ENCODE measurements at places on chromosomes 12 and 14.
A peak's percentile ranks its signal among the peaks of the same experiment; 100 is the strongest.

DNA sequence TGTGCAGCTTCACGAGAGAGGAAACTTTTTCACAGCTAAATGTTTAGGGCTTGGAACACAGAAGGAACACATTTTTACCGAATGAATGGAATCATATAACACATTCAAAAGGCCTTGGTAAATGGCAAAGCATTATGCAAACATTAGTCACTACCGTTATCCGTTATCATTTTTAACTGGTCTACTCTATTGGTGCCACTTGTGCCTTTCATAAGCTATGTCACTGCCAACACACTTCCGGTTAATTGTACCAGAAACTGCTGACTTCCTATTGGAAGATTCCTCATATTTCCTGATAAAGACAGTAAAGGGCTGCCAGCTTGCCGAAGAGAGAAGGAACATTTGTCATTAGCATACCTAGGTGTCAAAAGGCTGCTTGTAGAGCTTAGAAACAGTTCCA is 169.2 kb downstream of the APAF1 start:
- no peak for DNase-seq

GRCh38 chr12:10365696-10366405 is 24.0 kb downstream of the KLRK1 start:
- no peak for DNase-seq

DNA sequence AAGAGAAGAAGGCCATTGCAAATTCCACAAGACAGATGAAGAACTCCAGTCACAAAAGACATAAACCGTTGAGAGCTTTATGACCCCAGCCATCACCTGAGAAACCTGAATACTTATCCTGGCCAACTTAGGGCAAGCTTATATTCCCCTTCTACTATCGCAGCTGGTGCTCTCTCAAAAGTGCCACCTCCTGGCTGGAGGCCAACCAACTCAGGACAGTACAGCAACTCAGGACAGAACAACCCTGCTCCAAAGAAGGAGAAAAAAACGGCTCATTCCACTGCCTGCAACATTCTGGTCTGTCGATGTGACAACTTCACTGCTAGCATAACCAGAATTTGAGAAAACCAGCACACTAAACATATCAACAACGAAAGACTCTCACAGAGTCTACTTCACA is 9.7 kb upstream of the KRT6B start:
- no peak for DNase-seq

GRCh38 chr14:78202163-78202562 is 32.0 kb downstream of the NRXN3 start:
- DNase-seq, result no peak

GRCh38 chr12:11885261-11886038 is 185.3 kb upstream of the BCL2L14 start:
- DNase-seq, result peak; percentile 84

- DNase-seq, result no peak
Measured at GRCh38 chr12:60345442-60345841, 749.6 kb downstream of the SLC16A7 start.

GRCh38 chr14:24876996-24877395 is 173.0 kb downstream of the STXBP6 start:
- no peak for DNase-seq

GRCh38 chr12:70354787-70355186 is 11.3 kb upstream of the KCNMB4 start:
- peak; percentile 80 for DNase-seq

- no peak for DNase-seq
Measured at GRCh38 chr14:33556382-33557121, 394.3 kb downstream of the EGLN3 start.

- DNase-seq, result no peak
Measured at GRCh38 chr12:3113671-3114325, 36.6 kb downstream of the TSPAN9 start.

DNA sequence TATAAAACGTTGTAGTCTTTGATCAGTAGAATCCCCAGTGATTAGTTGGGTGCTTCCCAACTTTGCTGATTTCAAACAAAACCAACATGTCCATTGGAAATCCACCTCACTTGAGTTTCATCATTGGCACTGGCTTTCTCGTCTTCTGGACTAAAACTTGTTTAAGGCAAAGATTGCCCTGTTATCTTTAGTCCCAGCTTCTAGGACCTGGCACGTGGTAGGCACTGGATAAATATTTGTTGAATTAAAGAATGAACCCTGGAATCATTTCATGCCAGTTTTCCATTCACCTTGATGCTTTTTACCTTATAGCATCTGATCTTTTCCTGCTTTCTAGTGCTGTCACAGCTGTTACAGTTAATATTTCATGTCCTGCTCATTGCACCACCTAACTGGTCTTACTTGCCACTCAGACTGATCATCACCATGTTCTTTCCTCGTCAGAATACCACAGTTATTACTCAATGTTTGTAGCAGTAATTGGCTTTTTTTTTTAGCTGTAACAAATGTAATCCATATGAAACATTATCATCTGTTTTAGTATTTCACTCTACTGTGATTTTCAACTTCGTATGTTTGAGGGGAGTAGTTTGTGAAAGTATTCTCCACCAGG is 7.3 kb upstream of the C12orf50 start:
- DNase-seq, result no peak

GRCh38 chr14:65558363-65558762 is 145.8 kb downstream of the FUT8 start:
- DNase-seq, result no peak

- peak; percentile 53 for DNase-seq
Measured at GRCh38 chr12:12985817-12986408, 14.2 kb downstream of the HEBP1 start.

- no peak for DNase-seq
Measured at GRCh38 chr14:67447033-67447381, 35.0 kb upstream of the PLEK2 start.

GRCh38 chr12:74365178-74365964 is 172.3 kb upstream of the ATXN7L3B start:
- DNase-seq, result no peak

DNA sequence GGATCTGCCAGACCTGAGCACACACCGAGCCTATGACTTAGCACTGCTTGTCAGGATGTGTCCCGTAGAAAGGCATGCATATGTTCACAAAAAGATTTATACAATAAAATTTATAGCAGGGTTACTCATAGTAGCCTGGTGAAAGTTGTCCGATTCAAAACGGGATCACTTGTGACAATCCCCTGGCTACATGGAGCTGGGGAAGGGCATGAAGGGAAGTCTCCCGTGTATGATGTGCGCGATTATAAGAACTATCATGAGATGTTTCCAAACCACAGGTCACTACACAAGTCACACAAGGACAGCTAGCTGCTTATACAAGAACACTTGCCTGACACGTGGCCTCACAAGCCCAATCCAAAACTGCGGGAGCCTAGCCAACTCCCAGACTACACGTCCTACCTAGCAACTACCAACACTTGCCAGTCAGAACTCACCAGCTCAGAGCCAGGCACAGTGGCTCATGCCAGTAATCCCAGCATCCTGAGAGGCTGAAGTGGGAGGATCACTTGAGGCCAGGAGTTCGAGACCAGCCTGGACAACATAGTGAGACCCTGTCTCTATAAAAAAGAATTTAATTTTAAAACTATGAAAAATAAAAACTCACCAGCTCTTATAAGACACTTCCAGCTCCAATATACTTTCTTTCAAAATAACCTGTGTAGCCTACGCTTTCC is 7.5 kb upstream of the CDCA4 start:
- DNase-seq, result no peak

DNA sequence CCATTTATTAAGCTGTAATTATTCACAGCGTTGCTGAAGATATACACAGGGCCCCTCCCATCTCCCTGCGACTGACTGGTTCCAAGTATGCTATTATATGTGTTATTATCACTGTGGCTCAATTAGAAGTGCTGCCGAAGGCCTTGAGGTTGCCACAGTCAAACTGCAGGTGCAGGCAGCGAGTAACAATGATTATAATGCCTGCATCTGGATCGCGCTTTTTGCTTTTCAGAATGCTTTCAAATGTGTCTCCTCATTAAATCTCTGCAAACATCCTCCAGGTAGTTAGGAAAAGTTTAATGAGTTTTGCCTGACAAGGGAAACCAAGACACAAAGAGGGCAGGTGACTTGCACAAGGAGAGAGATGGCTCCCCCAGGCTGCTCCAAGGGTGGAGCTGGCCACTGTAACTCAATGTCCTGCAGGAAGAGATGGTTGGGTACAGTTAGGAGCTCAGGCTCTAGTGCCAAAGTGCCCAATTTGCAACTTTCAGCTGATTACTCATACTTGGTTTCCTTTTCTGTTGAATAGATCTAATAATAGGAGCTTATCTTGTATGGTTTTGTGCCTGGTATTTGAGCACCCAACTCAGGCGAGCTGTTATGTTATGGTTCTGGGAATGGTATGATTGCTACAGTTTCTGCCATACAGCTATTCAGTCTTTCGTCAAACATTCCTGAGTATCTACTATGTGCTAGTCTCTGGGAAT is 1.7 kb upstream of the SYNE3 start:
- peak; percentile 18 for DNase-seq

DNA sequence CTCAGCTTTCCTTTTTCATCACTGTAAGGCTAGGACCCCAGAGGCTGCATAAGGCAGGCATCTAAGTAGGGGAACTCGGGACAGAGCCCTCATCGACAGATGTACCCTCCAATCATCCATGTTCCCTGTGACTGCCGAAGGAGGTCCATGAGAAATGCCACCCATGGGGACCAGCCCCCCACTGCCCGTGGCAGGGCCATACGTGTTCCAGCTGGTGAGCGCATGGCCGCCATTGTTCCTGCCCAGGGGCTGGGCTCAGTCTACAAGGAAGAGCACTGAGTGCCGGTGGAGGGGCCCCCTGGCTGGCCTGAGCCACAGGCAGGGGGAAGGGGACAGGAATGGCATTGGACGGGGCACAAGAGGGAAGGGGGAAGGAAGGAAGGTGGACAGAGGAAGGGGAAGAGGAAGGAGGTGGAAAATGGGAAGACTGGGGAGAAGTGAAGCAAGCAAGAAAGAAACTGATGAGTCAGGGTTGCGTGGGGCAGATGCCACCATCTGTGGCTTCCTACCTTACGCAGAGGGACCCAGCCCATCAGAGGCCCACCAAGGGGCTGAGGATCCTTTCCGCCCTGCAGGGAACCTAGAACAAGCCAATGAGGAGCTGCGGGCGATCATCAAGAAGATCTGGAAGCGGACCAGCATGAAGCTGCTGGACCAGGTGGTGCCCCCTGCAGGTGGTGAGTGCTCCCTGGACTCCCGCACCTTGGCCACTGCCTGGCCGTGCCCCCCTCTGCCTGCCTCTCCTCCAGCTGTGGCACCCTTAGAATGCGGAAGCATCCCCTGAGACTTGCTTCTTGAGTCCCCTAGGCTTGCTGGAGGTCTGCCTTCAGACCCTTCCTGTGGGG is 120.6 kb upstream of the FKBP4 start:
- DNase-seq, result no peak

DNA sequence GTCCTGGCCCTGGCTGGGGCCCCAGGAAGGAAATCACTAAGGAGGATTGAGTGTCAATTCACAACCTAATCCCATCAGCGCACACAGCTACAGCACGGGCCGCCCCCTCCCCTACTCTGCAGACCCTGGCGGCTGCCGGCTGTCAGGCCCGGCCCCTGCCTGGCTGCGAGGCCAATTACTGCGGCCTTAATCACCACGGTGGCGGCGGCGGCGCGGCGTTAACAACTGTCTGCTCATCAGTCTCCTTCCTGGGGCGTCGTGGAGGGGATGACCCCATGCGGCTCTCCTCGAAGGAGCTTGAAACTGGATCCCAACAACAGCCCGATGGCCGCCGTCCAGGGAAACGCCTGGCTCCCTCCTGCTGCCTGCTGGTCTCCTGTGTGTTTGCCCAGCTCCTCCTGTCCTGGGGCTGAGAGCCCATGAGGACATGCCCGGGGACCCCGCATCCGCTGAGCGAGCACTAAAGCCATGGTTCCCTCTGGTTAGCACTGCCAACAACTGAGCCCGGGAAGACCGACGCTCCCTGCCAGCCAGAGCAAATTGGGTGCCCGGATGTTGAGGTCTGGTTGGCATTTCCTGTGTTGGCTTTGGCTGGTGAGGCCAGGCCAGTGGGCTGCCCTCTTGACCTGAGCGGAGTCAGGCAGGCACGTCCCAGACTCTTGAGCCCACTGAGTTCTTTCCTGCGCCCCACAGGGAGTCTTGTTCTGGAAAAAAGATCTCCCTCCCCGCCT is 21.8 kb upstream of the EIF2B2 start:
- DNase-seq, result no peak

- DNase-seq, result peak; percentile 57
Measured at GRCh38 chr14:61188978-61189808, 91.9 kb downstream of the TMEM30B start.

DNA sequence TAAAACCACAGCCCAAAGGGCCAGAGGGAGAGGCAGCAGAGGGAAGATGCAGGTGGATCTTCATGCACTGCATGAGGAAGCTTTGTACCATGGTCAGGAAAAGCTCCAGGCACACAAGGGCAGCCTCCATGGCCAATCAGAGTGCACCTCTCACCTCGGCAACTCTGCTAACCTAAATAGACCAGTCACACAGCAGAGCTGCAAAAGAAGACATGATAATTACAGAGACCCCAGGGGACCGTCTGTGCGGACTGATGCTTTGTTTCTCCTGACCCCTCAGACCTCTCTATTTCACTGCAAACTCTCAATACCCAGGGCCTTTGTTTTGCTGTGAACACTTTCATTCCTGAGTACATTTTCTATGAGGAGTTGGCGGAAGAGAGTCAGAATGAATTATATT is 10.7 kb upstream of the TCL1B start:
- DNase-seq, result no peak

- no peak for DNase-seq
Measured at GRCh38 chr12:5134861-5135525, 91.3 kb downstream of the KCNA5 start.

GRCh38 chr14:32669391-32669790 is 269.3 kb upstream of the NPAS3 start:
- no peak for DNase-seq

DNA sequence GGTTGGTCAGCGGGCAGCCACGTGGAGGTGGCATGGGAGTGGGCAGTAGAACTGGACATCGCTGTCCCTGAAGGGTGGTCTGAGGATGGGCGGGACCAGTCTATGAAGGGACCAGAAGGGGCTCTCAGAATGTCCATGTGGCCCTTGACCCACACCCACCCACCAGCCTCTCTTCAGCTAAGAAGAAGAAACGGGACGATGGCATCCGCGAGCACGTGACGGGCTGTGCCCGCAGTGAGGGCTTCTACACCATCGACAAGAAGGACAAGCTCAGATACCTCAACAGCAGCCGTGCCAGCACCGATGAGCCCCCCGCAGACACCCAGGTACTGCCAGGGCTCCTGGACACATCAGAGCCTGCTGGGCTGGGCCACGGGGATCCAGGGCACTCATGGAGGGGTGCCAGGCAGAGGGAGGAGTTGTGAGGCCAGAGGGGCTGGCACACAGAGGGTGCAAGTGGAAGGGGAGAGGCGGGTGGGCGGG is 21.3 kb downstream of the SETD1B start:
- no peak for DNase-seq
